ENCODE measurements at places on chromosomes 7 and 10.

- DNase-seq, result no peak
Measured at GRCh38 chr10:5461203-5461588, 38.2 kb downstream of the CALML5 start.

GRCh38 chr10:123868038-123869019 is 23.3 kb downstream of the CPXM2 start:
- DNase-seq, result no peak

- no peak for DNase-seq
Measured at GRCh38 chr7:108358553-108358952, 97.7 kb downstream of the NRCAM start.

GRCh38 chr10:111137587-111137986 is 60.8 kb downstream of the ADRA2A start:
- DNase-seq, result no peak

- DNase-seq, result no peak
Measured at GRCh38 chr7:79320741-79321473, 132.6 kb downstream of the MAGI2 start.

GRCh38 chr10:132148261-132149251 is 38.2 kb upstream of the DPYSL4 start:
- DNase-seq, result no peak

GRCh38 chr7:89511900-89512299 is 642.4 kb upstream of the STEAP1 start:
- DNase-seq, result no peak

- no peak for DNase-seq
Measured at GRCh38 chr10:35903021-35903420, 260.9 kb upstream of the FZD8 start.

- no peak for DNase-seq
Measured at GRCh38 chr7:14104861-14105260, 115.4 kb upstream of the ETV1 start.

DNA sequence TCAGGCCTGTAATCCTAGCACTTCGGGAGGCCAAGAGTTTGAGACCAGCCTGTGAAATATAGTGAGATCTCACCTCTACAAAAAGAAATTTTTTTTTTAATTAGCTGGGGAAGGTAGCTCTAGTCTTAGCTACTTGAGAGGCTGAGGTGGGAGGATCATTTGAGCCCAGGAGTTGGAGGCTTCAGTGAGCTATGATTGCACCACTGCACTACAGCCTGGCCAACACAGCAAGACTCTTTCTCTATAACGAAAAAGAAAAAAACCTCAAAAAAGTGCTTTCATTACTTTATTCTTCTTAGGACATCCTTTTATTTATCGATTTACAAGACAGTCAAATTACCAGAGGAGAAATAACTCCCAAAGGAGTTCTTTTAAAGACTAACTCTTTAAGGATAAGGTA is 49.4 kb upstream of the EXOC4 start:
- no peak for DNase-seq

DNA sequence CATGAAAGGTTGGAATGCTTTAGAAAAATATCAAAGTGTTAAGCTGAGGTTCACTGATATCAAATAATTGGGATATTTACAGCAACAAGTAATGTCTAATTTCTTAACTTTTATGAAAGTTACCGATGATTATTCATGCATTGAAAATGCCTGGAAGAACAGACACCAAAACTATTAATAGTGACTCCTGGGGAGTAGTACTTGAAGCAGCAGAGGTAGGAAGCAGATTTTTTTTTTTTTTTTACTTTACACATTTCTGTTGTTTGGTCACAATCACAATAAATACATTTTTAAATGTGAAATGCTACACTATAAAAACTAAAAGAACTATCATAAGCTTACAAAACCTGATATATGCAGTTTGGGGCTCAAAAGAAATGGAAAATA is 70.5 kb upstream of the FGL2 start:
- DNase-seq, result no peak
